Upper lobe of left lung (tissue), 6 donors: ENCODE measurements at places on chromosomes 1 and 21. TPM values are rescaled to one million over a fixed set of nuclear protein-coding genes. Genes with fewer than 3 reads are reported as not detected.
A peak's percentile ranks its signal among the peaks of the same experiment; 100 is the strongest.

KMO gene
- total RNA-seq: 12.9 TPM

CCDC30 gene
- total RNA-seq: 4.4 TPM

C8A gene
- not detected for total RNA-seq

SPRR2E gene
- not detected for total RNA-seq

DNA sequence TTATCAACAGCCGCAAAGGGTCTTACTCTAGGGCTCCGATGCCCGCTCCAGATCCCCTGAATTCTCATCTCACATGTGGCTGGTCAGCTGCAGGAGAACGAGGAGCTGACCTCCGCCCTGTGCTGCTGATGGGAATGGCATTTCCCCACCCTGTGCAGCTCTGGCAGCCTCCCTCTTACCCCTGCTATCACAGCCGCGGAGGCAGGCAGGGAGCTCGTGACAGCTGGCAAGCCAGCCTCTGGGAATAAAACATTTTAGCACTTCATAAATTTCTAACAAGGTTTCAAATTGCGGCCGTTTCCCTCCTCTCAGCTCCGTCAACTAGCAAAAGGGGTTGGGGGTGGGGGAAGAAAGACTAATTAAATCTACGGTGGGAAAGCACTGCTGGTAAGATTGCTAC lies 81.1 kb downstream of the DSCAM start:
- no peaks in the 10 kb centered on the region for H3K4me1 ChIP-seq
- no peak overlapping the region for H3K4me3 ChIP-seq
- no peak for DNase-seq
- no peak overlapping the region for H3K27ac ChIP-seq
- no peaks in the 10 kb centered on the region for H3K36me3 ChIP-seq

- no peaks in the 10 kb centered on the region for H3K36me3 ChIP-seq
- H3K4me3 ChIP-seq: no peak overlapping the region
- no peaks in the 10 kb centered on the region for H3K4me1 ChIP-seq
- DNase-seq: no peak
- no peaks in the 10 kb centered on the region for H3K27me3 ChIP-seq
- H3K27ac ChIP-seq: no peak overlapping the region
Observed at GRCh38 chr1:15454256-15454655, 2.3 kb upstream of the CELA2A start.

DNA sequence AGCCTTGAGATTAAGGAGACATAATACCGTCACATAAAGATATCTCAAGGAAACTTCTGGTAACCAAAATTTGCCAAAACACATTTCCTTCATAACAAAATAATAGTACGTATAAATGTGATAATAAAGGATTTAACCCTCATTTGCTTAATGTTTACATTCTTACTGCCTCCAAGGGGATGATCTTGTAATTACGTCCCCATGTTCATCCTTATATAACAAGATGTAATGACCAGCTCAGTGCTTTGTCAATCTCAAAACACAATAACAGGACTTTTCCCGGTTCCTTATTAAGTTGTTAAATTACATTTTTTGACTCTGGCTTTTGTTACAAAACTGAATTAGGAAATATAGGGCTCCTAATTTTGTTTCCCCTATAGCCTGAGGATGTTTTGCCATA lies 41.3 kb upstream of the UHMK1 start:
- H3K27me3 ChIP-seq: no peaks in the 10 kb centered on the region
- no peak for DNase-seq
- H3K4me3 ChIP-seq: no peak overlapping the region
- no peaks in the 10 kb centered on the region for H3K4me1 ChIP-seq
- H3K36me3 ChIP-seq: no peaks in the 10 kb centered on the region

DNA sequence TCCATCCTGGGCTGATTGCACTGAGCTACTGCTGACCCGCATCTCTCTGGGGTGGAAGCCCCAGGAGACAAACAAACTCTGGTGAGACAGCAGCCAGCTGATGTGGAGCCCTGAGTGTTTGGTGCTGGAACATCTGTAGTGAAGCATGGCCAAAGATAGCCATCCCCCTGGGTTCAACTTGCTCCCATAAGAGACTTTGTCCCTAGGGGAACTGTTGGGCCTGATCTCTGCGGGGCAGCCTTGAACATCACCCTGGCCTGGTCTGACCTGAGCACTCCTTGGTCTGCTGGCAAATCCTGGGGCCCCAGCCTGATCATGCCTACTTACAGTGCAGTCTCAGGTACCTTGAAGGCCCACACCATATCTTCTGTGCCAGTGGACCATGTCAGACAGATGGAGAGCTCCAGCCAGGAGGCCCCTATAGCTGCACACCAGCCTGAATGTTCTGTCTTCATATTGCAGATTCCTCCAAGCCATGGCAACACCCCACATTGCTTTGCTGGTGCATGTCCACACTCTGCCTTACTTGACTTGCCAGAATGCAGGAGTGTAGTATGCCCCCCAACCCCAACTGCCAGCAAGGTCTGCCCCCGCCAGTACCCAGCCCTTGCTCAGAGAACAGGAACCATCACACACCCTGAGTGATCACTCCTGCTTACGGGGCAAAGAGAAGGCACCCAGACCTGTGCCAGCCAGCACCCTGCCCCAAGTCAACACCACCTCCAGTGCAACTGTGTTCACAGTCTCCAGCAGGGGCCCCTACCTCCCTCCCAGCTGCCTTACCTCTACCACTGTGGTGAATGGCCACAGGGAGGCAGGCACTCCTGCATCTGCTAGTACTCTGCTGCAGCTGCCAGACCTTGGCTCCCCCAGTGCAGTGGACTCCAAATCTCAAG lies 690.5 kb upstream of the NR5A2 start:
- no peaks in the 10 kb centered on the region for H3K27me3 ChIP-seq
- H3K27ac ChIP-seq: no peak overlapping the region
- DNase-seq: no peak
- H3K36me3 ChIP-seq: no peaks in the 10 kb centered on the region

GRCh38 chr21:16847211-16847610 lies 665.6 kb upstream of the CXADR start:
- no peaks in the 10 kb centered on the region for H3K27me3 ChIP-seq
- no peak overlapping the region for H3K4me3 ChIP-seq
- no peaks in the 10 kb centered on the region for H3K36me3 ChIP-seq
- no peak overlapping the region for H3K27ac ChIP-seq

GRCh38 chr21:41681348-41681801 lies 85.5 kb downstream of the RIPK4 start:
- H3K36me3 ChIP-seq: no peaks in the 10 kb centered on the region
- H3K27ac ChIP-seq: peak overlapping the region; percentile 96
- DNase-seq: peak; percentile 36

- no peaks in the 10 kb centered on the region for H3K36me3 ChIP-seq
- H3K4me1 ChIP-seq: no peaks in the 10 kb centered on the region
- H3K27ac ChIP-seq: no peak overlapping the region
- H3K4me3 ChIP-seq: no peak overlapping the region
Observed at GRCh38 chr1:15296585-15297321, 49.7 kb downstream of the FHAD1 start.

- no peaks in the 10 kb centered on the region for H3K27me3 ChIP-seq
- H3K36me3 ChIP-seq: no peaks in the 10 kb centered on the region
- no peak for DNase-seq
Observed at GRCh38 chr1:231091831-231092301, 51.8 kb upstream of the FAM89A start.
